Fibroblast of lung (primary cell): ENCODE measurements at places on chromosomes 12 and 14. TPM values are rescaled to one million over a fixed set of nuclear protein-coding genes. Genes with fewer than 3 reads are reported as not detected.

DNA sequence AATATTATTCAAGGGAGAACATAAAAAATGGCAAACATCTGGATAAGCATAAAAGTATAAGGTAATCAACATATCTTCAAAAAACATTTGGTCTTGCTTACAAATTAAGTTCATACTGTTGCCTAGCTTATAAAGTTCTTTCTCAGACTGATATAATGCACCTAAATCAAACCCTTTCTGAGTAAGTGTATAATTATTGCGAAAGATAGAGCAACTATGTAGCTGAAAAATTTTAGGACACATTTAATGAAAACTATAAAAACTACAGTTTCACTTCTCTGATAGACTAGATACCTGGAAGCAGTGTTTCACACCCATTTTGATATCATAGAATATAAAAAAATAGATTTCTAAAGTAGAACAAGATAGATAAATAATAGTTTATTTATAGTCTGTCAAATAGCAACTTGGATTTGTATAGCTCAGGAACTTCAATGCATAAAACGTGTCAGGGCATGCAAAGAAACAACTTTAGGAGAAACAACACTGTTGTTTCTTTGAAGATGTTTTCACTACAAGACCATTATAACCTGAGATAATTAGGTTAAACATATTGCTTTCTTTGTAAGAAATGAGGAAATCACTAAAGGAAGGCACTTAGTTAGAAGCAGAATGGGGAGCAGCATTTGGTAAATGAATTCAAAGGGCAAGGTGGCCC, 7.6 kb downstream of the CLECL1 start:
- no peak for DNase-seq

DNA sequence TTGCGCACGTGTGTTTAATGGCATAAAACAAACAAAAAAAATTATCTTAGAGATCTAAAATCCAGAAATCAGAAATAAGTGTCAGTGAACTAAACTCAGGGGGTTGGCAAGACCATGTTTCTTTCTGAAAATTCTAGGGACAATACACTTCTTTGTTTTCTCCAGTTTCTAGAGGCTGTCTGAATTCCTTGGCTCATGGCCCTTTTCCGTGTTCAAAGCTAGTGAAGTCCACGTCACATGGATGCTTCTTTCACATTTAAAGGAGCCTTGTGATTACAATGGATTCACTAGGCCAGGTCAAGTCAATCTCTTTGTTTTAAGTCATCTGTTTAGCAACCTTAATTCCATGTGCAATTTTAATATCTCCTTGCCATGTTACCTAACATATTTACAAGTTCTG, 22.4 kb downstream of the SLCO1B3 start:
- DNase-seq, result no peak

GRCh38 chr12:51784688-51785087, 63.8 kb downstream of the FIGNL2 start:
- DNase-seq, result no peak

GRCh38 chr12:67802731-67803130, 154.2 kb downstream of the DYRK2 start:
- no peak for DNase-seq

GRCh38 chr12:131218026-131218922, 264.6 kb downstream of the ADGRD1 start:
- no peak for DNase-seq

DNA sequence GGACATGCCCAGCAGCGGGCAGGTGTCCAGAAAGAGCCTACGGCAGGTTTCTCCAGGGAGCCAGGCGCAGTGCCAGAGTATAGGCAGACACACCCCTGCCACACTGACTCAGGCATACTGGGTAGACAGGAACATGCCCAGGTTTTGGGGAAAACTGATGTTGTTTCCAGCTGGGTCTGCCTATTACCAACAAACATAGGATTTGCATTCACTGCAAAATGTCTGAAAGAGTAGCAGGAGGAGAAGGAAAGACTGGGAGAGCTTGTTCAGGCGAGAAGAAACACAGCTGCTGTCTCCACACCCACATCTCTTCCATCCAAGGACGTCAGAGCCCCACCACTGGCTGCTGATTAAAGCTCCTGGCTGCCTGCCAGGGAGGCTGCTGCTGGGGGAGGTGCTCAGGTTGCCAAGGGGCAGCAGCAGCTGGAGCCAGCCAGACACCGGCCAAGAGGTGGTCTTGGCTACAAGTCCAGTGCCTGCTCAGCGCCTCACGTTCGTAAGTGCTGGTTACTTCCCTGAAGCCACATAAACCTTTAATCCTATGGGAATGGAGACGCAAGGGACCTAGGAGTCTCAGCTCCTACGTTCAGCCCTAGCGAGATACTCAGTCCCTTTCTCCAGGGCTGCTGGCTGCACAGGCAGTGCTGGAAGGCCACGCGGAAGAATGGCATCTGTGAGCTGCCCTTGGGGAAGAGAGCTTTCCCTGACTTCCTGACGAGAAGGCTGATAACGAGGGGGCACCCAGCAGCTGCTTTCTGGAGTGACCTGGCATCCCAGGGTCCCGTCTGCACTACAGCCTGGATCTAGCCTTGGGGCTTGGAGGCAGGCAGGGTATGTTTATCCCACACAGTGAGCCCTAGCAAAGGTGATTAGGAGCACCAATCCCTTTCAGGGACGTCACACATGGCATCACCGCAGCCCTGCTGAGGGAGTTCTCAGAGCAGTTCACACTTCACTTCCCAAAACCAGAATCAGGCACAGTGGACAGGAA, 58.1 kb downstream of the PLEKHG3 start:
- peak; percentile 94 for DNase-seq

- no peak for DNase-seq
Observed at GRCh38 chr12:43848226-43848507, 12.3 kb downstream of the TMEM117 start.

GRCh38 chr12:119772431-119772830, 104.5 kb downstream of the PRKAB1 start:
- no peak for DNase-seq

DNA sequence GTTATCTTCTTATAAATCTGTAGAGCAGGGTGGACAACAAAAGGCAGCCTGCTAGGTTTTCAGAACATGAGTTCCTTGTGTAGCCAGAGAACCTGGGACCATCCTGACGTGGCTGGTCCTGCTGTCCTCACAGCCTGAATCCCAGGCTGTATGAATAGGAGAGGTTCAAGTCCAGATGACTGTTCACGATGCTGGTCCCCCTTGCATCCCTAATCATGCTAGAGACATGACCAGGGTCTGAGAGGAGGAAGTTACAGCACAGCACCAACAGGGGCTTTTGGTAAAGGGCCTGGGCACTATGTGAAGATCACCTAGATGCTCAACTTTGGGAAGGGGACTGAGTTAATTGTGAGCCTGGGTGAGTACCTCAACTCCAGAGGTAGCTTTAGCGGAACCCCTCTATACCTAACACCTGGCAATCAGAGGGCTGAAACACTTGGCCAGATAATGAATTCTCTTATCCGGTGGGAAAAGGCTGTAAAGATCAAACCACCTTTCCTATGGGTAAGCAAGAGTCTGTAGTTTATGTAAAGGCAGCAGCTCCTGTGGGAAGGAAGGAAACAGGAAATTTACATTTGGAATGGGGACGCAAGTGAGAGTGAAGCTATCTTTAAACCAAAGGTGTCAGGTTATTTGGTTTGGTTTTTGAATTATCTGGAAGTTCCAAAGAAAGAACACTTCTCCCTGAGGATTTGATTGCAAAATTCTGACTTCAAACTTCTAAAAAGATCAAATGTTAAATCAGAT, 112.8 kb downstream of the DAD1 start:
- no peak for DNase-seq

GRCh38 chr12:115320451-115320850, 636.5 kb upstream of the TBX3 start:
- no peak for DNase-seq

- DNase-seq, result peak; percentile 91
Observed at GRCh38 chr14:52834440-52834842, 43.0 kb upstream of the GNPNAT1 start.

DNA sequence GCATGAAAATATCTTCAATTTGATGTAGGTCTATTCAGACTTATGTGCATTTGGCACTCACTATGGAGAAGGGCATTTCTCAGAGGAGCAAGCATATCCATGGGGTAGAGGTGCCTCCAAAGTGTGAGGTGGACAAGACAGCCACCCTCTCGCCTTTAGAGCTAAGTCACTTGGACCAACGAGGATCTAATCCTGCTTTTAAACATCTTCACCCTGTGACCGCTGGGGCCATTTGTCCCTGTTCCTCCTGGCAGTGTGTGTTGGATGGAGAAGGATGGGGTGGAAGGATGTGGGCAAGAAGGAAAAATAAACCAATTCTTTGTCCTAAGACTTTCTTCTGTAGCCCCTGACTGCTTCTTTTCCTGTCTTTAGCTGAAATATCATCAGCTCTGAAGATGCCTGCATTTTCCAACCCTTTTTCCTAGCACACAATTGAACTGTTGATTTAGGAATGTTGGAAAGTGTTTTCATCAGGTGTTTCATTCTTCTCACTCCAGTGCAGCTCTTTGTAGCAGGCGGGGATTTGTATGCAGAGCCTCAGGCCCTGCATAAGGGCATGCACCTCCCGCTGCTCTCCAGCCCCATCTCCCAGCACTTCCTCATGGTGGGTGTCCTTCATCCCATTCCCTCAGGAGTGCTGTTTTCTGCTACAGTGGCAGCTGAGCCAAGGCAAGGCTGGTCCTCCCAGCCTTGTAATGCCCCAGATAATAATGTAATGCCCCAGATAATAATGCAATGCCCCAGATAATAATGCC, 5.3 kb downstream of the FGF6 start:
- no peak for DNase-seq

GRCh38 chr12:3243376-3244084, 166.4 kb downstream of the TSPAN9 start:
- no peak for DNase-seq

DNA sequence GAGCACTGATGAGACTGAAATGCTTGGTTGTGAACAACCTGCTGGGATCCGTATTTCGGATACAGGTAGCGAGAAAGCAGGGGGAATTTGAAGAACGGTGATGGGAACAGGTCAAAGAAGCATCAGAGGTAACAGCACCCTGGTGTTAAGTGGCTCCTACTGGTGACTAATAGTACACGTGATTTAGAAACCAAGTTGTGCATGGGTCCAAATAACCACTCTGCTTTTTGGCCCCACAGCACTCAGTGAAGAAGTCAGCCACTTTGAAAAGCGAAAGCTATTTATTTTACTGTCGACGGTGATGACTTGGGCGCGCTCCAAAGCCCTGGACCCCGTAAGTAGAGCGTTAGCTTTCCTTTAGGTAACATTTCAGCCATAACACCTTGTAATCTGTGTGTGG, 16.7 kb downstream of the AK7 start:
- DNase-seq, result no peak

- DNase-seq, result peak; percentile 83
Observed at GRCh38 chr14:102215071-102215470, 75.4 kb downstream of the WDR20 start.

DNA sequence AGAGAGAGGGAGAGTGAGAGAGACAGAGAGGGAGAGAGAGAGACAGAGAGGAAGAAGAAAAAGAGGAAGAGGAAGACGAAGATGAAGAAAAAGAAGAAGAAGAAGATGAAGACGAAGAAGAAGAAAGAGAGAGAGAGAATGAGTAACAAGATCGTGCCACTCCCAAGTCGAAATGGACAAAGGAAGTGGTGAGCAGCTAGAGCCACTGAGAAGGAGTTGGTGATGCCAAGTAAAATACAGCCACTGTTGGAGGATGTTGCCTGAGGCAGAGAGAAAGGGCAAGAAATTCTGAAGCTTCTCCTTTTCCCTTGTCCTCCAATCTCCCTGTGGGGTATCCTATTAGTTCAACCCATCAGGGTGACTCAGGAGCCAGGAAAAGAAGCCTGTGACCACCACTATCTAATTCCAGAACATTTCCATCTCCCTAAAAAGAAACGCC, 12.5 kb upstream of the ANAPC5 start:
- DNase-seq, result peak; percentile 46

DNA sequence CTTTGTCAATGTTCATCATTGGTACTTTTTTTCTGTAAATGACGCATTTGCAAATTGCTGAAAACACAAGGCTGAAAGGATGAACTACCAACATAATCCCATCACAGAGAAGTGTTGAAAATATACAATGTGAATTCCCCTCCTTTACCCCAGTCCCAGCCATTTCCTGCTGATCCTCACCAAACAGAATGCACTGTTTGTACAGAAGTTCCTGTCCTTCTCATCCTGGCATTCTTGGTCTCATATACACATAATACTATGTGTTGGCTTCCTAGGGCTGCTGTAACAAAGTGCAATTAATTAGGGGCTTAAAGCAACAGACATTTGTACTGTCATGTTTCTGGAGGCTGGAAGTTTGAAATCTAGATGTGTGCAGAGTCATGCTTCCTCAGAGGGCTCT, 836.2 kb upstream of the MGAT4C start:
- DNase-seq, result no peak

- DNase-seq, result peak; percentile 40
Observed at GRCh38 chr12:108597559-108598471, at the start of gene TMEM119. TSS of gene TMEM119 (minus strand) at chr12:108598084. CDS start at chr12:108592383, 5,701 bp downstream.

DNA sequence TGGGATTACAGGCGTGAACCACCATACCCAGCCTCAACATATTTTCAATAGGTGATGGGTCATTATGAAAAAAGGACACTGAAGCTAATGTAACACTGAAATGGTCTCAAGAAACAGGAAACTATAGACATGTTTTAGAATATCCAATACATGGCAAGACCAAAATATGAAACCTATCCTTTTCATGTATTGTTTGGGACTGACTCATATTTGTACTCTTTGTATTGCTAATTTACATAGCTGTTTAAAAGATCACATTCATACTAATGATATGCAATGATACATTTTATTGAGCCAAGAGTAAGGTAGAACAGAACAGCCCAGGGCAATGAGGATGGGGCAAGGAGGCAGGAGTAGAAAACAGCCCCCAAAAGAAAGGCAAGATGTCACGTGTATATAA, 32.6 kb downstream of the RESF1 start:
- no peak for DNase-seq

- DNase-seq, result no peak
Observed at GRCh38 chr14:29847056-29847380, 80.6 kb downstream of the PRKD1 start.

GRCh38 chr14:91352728-91353692, 64.6 kb downstream of the CCDC88C start:
- DNase-seq, result no peak

- DNase-seq, result no peak
Observed at GRCh38 chr12:71300772-71301675, 138.6 kb upstream of the LGR5 start.

DNA sequence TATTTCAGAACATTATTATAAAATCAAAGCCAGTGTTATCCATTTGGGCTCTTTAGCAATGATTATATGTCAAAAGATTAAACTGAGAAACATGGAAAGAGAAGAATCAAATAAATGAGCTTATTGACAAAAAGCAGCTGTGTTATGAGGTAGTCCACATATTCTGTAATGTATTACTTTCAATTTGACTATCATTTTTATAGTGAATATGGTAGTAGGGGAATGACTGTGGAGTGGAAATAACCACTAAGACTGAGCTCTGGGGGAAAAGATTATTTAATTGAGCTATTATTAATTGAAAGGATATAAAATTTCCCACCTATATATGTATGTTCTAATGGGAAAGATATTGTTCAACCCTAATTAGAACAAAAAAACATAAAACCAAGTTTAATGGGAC, 381.3 kb downstream of the TMTC2 start:
- no peak for DNase-seq

Gene TMEM179
- total RNA-seq, result under 0.01 TPM in 1 of 2 replicates, not detected in the other

Gene STXBP6
- total RNA-seq, result 4.5 and 7.7 TPM in 2 replicates

Gene CACNA2D4
- 0.26 and 0.99 TPM in 2 replicates for total RNA-seq

Gene DHRS7
- total RNA-seq, result 152 and 170 TPM in 2 replicates

Gene CLEC9A
- total RNA-seq, result not detected in 2 replicates

Gene PROX2
- not detected in 2 replicates for total RNA-seq

Gene OR4E2
- total RNA-seq, result not detected in 2 replicates

Gene RASSF9
- 0.33 and 0.77 TPM in 2 replicates for total RNA-seq

Gene MANSC4
- 0.17 TPM in 1 of 2 replicates, not detected in the other for total RNA-seq

Gene LIN7A
- total RNA-seq, result 9.5 and 22.8 TPM in 2 replicates

Gene GNB3
- total RNA-seq, result 1.3 and 1.7 TPM in 2 replicates

Gene NOVA1
- total RNA-seq, result 3.6 and 5.1 TPM in 2 replicates

Gene KTN1
- total RNA-seq, result 157 and 164 TPM in 2 replicates

Gene GLIPR1L1
- under 0.01 TPM in 1 of 2 replicates, not detected in the other for total RNA-seq
